ENCODE measurements at places on chromosomes 1 and 21.

DNA sequence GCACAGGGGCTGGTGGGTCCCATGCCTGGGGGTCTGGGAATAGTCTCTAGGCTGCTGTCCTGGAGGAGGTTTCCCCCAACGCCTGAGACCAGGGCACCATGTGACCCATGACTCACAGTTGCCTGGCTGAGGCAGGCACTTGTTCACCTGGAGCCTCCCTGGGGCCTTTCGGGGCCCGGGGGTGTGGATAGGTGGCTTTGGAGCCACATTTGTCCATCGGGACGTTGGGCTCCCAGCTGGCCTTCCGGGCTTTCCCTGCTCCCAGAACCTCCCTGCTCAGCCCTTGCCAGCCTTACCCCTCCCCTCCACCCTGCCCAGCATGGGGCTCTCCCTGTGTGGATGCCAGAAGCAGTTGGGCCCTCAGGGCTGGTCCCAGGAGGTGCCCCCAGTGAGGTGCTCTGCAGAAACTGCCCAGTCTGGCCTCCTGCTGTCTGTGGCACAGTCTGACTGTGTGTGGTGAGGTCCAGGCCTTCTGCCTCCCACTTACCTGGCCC, 14.2 kb downstream of the COL6A1 start:
- peak; percentile 36 for DNase-seq

DNA sequence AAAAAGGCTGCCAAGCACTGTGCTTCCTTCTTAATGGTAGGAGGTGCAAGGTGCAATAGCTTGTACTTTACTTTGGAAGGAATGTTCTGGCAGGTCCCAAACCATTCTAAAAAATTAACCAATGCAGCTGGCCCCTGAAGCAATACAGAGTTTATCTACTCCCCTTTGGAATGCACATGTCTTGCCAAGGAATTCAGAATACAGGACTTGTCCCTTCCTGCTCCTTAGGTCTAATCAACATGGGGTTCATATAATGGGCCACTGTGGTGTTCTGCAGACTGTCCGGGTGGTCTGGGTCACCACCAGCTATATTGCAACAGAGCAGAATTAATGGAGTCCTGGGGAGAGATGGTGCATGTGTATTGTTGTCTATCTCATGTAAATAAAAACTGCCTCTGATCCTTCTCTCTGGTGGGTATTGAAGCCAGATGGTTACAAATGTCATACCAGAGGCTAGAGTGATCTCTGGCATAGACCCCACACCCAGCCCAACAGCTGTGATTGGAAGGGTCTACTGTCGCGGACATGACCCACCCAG, 112.8 kb downstream of the RIPK4 start:
- no peak for DNase-seq

- DNase-seq: no peak
Measured at GRCh38 chr1:206925106-206925736, 3.5 kb upstream of the FCMR start.

DNA sequence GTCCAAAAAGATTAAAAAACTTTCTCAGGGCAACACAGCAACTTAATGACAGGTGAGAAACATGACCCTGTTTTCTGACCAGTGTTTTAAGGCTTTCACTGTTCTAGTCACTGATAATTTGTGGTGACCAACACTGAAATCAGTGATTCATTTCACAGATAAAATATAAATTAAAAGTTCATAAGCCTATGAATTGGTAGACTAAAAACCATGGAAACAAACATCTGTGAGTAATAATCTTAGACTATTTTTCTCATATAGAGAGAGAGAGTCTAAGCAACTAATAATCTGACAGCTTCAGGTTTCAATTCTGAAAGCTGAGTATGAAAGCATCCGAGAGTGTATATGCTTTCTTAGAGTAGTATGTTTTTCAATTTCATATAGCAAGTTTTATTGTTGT, 536.9 kb downstream of the ADGRL2 start:
- no peak for DNase-seq

DNA sequence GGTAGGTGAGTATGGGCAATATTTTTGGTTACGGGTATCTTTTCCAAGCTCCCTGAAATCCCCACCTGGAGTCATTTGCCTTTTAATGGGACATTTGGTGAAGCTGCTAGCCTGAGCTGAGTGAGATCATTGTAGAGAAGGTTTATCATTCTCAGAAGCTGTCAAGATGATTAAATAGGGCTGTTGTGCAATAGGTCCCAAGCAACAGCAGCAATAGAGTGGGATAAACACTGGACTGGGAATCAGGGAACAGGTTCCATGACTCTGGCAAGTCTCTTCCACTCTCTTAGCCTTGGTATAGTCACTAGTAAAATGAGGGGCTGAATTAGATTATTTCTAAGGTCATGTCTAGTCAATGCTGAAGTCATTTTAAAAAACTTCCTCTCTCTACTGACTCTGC, 30.3 kb upstream of the FAM78B start:
- DNase-seq: no peak

- no peak for DNase-seq
Measured at GRCh38 chr1:166140251-166140650, 26.6 kb downstream of the FAM78B start.

GRCh38 chr1:228799924-228800323, 64.6 kb downstream of the RHOU start:
- DNase-seq: no peak

- DNase-seq: peak; percentile 73
Measured at GRCh38 chr1:111719674-111720132, 19.5 kb downstream of the INKA2 start.

DNA sequence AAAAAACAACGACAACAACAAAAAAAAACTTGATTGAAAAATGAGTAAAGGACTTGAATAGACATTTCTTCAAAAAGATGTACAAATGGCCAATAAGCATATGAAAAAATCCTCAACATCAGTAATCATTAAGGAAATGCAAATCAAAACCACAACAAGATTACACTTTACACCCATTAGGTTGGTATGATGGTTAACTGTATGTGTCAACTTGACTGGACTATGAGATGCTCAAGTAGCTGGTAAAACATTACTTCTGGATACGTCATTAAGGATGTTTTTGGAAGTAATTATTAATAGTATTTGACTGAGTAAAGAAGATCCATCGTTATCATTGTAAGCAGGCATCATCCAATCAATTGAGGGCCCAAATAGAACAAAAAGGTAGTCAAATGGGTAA, 34.9 kb upstream of the LYPLAL1 start:
- no peak for DNase-seq

GRCh38 chr1:2826316-2826715, 24.8 kb upstream of the TTC34 start:
- DNase-seq: no peak

DNA sequence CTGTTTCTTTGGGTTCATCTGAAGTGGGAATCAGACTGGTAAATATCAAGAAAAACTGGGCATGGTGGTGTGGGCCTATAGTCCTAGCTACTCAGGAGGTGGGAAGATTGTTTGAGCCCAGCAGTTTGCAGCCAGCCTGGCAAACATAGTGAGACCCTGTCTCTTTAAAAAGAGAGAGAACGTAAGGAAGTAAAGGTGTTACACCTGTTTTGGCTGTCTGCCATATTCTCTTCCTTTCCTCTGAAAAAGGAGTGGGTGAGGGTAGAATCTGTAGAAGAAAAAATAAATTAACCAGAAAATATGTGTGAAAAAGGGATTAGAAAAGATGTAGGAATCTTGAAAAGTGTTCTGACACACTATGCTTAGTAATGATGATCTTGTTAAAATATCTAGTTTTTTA, 20.0 kb downstream of the AHCYL1 start:
- DNase-seq: no peak

GRCh38 chr21:45404730-45405270, at the start of gene COL18A1:
Gene COL18A1 (plus strand): TSS chr21:45405165. CDS start chr21:45405231, 66 bp downstream.
- DNase-seq: peak; percentile 83

GRCh38 chr1:223358826-223359225, 5.2 kb downstream of the SUSD4 start:
- DNase-seq: no peak

DNA sequence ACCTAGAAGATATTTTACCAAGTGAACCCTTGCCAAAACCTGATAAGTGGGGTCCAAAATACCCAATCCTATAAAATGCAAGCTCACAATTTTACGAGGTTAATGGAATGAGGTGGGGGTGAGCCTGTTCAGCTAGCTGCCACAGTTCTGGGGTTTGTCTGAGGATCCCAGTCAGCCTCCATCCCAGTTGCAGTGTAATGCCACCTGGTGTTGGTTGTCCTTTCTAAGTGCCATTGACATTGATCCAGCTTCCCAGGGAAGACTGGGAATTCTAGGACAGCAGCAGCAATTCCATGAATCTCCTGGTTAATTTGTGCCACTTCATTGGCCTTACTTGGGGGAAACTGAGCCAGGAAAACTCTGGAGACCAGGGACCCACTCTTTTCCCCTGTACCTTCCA, 298.3 kb downstream of the RWDD3 start:
- no peak for DNase-seq

- peak; percentile 55 for DNase-seq
Measured at GRCh38 chr1:24289937-24290595, 29.1 kb upstream of the GRHL3 start.

GRCh38 chr21:24375201-24375600, 1232.1 kb downstream of the MRPL39 start:
- DNase-seq: no peak

DNA sequence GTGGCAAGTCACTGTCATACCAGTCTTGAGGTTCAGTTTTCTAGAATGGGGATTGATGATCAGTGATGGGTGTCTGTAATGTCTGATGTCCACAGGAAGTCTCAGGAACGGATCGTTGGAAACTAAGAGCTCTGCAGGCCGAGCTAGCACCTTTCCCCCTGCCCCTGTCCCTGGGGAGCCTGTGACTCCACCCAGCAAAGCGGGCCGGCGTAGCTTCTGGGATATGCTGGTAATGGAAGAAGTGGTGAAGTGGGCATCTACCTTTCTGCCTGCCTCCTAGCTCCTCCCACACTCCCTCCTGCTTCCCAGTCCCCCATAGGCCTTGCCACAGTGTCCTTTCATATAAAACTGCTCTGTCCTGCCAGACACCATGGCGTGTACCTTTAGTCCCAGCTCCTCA, 13.4 kb downstream of the HYI start:
- DNase-seq: peak; percentile 17

GRCh38 chr21:44926331-44927101, 5.8 kb upstream of the ITGB2 start:
- no peak for DNase-seq

- no peak for DNase-seq
Measured at GRCh38 chr1:175597969-175598765, 145.2 kb downstream of the TNR start.

DNA sequence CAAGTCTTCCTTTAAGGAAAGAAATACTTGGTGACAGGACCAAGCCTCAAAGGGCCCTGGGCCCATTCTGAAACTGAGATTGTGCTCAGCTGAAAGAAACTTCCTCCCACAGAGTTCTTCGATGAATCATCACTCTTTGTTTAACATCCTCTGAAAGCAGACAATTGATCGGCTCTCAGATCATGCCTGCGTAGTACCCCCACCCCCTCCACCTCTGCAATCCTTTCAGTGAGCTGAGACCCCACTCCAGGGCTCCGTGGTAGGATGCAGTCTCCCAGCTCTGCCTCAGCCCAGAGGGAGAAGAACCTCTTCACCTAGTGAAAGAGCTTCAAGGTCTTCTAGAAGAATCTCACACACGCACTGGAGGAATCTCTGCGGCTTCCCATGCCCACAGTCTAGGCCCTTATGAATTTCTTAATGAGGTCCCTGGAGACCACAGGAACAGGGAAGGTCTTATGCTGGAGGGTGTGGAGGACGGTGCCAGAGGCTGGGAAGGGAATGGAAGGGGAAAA, 104.9 kb upstream of the SOD1 start:
- DNase-seq: no peak

GRCh38 chr1:205630241-205630640, 1.6 kb downstream of the ELK4 start:
- no peak for DNase-seq

- no peak for DNase-seq
Measured at GRCh38 chr1:40435876-40436275, 14.4 kb upstream of the ZFP69B start.

GRCh38 chr1:11151114-11151513, 38.0 kb upstream of the ANGPTL7 start:
- no peak for DNase-seq

DNA sequence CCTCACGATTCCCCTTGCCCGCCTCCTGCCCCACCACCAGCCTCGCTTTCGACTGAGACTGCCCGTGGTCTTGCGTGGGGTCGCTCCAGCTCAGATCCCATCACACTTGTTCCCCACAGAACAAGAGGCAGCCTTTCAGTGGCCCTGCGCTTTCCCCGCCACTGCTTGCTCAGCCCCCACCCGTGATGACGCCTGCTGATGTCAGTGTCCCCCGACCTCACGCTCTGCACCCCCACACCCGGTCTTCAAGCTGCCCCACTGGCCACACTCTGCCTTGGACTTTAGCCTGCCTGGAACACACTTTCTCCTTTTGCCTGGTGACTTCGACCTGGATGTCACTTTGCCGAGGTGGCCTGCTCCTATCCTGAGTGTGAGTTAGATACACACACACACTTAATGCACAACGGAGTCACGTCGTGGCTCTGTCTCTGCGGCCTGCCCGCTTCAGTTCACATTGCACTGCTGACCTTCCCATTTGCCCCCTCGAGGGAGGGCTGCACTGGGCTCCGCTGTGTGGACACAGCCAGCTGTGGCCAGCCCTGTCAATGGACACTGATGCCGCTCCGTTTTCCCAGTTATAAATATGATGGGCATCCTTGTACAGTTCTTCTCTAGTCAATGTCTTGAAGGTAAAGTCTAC, 13.0 kb downstream of the AGPAT3 start:
- DNase-seq: no peak

DNA sequence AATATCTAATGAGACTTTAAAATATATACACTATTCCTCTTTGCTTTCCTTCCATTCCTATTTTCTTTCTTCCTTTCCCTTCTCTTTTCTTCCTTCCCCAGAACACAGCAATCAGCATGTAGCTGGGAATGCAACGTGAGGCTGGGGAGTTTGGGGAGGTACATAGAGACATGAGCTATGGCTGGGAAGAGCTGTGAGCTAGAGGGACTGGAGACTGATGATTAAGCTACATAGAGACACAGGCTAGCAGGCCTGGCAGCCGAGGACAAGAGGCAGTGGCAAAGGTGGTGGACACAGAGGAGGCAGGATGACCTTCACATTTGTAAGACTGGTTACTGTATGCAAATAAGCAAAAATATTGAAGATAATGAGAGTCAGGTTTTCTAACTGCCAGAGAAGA, 7.5 kb downstream of the LPAR3 start:
- no peak for DNase-seq
